Activated CD8-positive, alpha-beta memory T cell treated with anti-CD3 and anti-CD28 coated beads, Interleukin-2, amount 50 U/mL, for 4 hours (primary cell): ENCODE measurements at places on chromosomes 6 and 20.

GRCh38 chr6:148347441-148348054 lies 4.9 kb downstream of the SASH1 start:
- DNase-seq, result no peak

DNA sequence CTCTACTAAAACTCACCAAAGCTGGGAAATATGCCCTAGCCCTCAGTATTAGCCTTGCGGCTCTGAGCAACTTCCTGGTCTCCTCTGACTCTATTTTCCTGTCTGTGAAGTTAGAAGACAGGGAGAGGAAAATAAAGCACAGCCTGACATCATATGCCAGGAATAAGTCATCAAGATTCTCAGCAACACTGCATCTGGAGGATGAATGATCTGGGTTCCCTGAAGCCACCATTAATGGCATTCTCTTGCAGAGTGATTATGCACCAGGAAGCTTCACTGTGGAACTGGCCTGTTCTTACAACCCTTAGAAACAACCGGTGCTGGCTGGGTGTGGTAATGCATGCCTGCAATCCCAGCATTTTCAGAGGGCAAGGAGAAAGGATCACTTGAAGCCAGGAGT lies 12.4 kb downstream of the ADGRF5 start:
- DNase-seq, result no peak

DNA sequence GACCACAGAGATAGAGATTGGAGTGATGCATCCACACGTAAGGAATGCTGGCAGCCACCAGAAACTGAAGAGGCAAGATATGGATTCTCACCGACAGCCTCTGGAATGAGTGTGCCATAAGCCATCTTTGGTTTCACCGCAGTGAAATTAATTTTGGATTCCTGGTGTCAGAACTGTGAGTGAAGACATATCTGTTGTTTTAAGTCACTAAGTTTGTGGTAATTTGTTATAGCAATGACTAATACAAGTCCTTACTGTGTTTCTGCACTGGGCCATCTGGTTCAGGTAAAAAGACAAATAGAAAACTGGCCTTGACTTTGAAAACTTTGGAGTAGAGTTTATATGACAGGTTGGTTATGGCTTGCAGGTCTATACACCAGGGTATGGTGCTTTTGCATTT lies 261.9 kb downstream of the PHF3 start:
- no peak for DNase-seq

GRCh38 chr6:157896932-157897331 lies 73.9 kb downstream of the SNX9 start:
- DNase-seq, result no peak

DNA sequence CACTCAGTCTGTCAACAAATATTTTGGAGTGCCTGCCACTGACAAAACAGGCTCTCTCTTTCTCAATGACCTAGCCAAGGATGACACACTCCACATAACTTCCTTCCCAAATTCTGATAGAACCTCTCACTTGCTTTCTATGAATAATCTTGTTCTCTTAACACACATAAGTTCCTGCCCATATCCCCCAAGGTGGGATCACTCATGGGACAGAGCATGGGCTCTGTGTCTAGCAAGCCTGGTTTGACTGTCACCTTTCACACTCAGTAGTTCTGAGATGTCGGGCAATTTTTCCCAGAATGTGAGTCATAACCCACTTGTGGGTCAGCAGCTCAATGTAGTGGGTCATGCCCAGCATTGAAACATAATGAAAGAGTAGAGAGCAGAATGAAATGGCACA lies 78.1 kb downstream of the LRFN2 start:
- DNase-seq, result no peak

- no peak for DNase-seq
Observed at GRCh38 chr6:13688692-13689196, 22.9 kb downstream of the RANBP9 start.

- no peak for DNase-seq
Observed at GRCh38 chr6:168411130-168411529, 29.9 kb upstream of the SMOC2 start.
